NCI-H510A treated with DMSO at 0.1 percent for 48 hours (cell line): ENCODE measurements at places on chromosomes 6 and 20.

DNA sequence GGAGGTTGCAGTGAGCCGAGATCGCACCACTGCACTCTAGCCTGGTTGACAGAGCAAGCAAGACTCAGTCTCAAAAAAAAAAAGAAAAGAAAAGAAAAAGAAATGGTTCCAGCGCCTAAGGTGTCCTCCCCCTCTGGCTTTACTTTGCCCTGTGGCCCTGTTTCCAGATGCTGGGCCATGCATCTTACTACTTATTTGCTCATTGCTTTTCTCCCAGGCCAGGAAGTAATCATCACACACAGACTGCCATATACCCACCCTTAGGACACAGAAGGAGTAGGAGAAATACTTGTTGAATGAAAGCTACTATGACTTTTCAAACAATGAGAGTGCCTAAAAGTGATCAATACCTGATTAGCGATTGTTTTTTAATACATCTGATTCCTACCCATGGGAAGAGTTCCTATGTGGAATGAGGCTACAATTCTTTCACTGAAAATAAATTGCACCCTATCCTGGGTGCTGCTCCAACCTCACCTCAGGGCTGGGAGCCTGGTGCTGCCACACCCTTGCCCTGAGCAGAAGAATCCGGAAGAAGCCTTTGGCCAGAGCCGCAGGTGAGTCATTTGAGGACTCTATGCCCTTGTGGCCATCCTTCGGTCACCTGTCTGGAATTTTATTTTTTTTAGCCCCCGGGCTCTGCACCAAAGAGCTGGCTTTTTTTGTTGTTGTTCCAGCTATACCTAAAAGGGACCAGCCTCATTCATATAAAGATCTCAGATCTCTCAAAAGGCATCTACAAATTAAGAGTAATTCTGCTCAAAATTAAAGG is 22.7 kb upstream of the TFAP2C start:
- no peak for DNase-seq

DNA sequence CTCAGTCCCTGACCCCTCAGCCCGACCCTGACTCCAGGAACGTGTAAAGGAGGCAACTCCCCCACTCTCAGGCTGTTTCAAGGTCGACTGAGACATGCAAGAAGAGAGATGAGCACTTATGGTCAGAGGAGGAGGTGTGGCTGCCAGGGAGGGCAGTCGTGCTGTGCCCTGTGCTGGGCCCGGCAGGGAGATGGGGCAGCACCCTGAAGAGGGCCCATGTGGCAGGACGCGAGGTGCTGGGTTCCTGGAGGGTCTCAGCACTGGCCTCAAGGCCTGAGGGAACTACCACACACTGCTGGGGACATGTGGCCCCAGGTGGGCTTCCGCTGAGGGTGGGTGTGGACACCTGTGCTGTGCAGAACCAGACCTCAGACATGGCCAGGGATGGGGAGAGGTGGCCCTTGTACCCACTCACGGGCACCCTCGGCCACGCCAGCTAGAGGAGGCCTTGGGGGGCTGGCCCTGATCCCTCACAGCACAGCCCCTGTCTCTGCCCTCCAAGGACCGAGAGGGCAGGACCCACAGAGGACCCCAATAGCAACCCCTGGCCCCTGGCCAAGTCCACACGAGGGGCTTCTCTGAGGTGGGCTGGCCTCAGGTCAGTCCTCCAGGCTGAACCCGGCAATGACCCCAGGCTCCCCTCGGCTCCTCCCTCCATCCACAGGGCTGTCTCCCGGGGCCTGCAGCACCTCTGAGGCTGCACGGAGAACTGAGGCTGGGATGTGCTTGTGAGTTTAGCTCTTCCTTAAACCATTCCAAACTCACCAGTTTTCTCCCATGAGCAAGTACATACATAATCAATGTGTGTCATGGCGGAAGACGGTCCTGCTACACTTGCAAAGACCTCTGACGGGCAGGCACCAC is 8.7 kb downstream of the SLC2A4RG start:
- no peak for DNase-seq

DNA sequence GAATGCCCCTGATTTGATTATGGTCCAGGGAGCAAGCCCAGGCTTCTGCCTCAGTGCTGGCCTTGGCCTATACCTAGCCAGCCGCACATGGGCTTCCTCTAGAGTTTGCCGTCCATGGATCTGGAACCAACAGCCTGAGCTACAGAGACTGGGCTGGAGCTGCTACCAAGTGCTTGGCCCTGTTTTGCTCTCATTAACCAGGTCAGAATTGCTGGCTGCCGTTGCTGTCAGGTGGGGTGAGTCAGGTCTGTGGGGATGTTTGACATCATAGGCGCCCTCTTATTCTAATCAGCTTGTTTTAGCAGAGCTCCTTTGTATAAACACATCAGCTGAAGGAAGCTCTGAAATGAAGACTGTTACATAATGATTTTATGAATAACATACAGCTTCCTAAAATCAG is 83.1 kb upstream of the PHACTR2 start:
- DNase-seq = no peak

GRCh38 chr6:147678253-147678652 is 169.8 kb downstream of the SAMD5 start:
- no peak for DNase-seq

DNA sequence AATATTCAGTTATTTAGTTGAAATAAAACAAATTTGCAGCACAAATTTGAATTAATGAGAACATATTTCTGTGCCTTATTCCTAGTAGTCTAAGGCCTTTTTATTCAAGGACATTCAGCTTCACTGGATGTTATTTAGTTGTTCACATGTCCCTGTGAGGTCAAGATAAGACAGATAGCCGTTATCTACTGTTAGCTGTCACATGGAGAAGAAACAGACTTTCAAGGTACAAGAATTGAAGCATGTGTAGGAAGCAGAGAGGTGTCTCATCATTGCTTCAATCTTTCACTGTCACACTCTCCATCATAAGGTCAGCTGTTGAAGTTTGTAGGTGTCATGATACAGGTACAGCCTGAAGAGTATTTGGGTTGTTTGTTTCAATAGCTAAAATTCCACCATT is 112.9 kb upstream of the JAG1 start:
- no peak for DNase-seq

DNA sequence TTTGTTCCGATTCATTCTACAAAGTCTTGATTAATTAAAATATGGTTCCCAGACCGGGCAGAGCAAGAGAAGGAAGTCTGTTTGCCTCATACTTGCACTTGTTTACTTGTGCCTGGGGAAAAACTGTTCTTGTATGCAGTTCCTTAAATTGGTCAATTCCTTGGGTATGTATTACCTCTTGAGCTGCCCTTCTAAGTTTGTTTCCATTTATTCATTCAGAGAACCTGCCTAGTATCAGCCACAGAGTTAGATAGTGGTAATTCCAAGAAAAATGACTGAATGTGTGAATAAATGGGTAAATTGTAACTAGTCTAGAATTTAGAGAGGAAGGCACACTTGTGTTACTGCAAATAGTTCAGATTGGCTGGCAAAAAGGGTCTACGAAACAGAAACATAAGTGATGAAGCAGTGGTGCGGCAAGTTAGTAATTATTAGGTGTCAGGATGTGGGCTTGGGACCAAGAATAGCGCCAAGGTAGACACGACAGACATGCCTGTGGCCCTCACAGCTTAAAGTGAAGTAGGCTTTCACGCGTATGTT is 525 bp upstream of the MAK start:
- DNase-seq = no peak

GRCh38 chr6:89034586-89035251 is 45.8 kb upstream of the PNRC1 start:
- DNase-seq = no peak

GRCh38 chr6:124434421-124434820 is 527.8 kb upstream of the RNF217 start:
- no peak for DNase-seq

DNA sequence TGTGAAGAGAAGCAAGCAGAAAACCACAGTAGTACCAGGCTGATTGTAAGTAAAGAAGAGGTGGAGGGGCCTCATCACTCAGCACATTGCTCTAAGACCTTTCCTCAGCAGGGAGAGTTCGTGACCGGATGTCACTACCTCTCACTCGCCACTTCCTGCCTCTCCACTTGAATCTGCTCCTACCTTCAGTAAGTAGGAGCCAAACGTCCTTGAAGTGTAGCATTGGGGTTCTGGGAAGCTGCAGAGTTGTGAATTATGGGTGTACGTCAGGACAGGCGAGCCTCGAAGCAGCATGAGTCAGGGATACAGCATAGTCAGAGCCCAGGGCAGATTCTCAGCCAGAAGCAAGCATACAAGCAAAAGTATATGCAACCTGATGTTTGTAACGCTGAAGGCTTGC is 224.9 kb downstream of the PHACTR1 start:
- DNase-seq = no peak

DNA sequence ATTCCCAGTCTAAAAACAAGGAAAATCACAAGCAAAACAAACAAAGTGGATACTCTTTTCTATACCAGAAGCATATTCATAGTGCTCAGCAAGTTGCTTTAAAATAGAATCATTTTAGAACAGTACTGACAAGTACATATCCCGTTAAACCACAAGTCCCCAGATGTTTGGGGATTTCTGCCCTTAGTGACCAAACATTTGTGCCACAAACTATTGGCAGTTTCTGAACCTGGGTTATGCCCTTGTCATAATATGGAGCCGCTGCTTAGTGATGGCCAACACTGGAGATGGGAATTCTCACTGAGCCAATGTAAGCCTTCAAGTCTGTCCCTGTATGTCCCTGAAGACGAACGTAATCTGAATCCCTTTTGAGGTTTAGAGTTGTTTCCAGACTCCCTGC is 436.7 kb upstream of the JAG1 start:
- no peak for DNase-seq

DNA sequence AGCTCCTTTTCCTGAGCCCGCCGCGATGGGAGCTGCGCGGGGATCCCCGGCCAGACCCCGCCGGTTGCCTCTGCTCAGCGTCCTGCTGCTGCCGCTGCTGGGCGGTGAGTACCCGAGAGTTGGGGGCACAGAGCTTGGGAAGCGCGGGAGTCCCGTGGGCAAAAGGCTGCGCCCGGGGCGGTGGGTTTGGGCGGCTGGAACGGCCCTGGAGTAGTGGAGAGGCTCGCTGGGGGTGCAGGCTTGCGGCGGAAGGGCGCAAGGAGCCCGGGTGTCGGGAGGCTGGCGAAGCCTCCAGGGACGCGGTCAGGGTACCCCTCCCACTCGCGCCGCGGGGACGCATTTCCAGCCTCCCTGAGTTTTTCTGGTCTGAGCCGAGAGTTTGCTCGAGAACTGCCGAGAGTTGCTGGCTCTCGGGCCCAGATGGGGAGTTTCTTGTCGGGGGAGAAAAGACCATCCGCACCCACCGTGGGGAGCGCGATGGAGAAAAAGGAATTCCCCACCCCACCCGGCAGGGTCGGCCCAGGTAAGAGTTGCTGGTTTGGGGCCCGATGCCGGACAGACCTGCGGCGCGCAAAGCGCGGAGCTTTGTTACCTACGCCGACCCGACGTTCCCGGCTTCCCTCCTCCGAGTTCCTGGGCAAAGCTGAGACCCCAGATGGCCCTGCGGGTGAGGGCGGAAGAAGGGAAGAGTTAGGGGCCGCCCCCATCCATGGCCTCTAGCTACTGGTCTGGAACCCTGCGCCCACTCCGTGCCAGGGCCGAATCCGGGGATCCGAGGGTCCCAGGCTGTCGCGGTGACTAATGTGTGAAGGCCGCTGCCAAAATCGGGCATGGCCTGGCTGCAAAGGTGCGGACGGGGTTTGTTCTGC is 584 bp downstream of the PTK7 start:
- peak; percentile 66 for DNase-seq

- DNase-seq = no peak
These were observed 88.6 kb downstream of the WASF1 start for GRCh38 chr6:110090876-110091275.

- DNase-seq = no peak
These were observed 288.2 kb upstream of the MAN1A1 start for GRCh38 chr6:119637768-119638167.
